Immature natural killer cell (primary cell): ENCODE measurements at places on chromosomes 16 and 17.
A peak's percentile ranks its signal among the peaks of the same experiment; 100 is the strongest.

DNA sequence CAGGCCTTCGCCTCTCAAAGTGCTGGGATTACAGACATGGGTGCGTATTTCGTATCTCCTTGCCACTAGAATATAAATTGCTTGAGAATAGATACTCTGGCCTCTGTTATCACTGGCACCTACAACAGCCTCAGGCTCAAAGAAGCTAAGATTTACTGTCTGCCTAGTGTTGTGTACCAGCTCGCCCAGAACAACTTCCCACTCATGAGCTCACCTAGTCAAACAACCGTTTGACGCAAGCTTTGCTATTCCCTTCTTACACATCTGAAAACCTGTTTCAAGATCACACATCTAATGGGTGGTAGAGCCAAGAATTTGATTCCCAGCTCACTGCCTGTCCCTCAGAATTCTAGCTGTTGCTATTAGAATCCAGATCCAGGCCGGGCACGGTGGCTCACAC, 24.4 kb downstream of the MIS12 start:
- no peak for DNase-seq

DNA sequence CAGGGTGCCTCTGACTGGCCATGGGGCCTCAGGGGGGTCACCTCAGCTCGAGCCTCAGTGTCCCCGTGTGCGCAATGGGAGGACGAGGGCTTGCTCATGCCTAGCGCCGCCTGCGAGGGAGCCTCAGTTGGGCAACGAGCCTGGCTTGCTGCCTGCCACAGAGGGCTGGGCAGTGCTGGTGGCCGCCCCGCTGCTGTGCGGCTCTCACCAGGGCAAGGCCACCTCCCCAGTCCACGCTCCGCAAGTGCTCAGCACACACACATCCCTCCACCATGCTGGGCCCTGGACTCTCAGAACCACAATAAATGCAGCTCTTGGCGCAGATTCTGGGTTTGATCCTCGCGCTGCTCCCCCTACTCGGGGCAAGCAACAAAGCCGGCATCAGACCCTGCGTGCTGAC, 76.2 kb downstream of the ENGASE start:
- no peak for DNase-seq

DNA sequence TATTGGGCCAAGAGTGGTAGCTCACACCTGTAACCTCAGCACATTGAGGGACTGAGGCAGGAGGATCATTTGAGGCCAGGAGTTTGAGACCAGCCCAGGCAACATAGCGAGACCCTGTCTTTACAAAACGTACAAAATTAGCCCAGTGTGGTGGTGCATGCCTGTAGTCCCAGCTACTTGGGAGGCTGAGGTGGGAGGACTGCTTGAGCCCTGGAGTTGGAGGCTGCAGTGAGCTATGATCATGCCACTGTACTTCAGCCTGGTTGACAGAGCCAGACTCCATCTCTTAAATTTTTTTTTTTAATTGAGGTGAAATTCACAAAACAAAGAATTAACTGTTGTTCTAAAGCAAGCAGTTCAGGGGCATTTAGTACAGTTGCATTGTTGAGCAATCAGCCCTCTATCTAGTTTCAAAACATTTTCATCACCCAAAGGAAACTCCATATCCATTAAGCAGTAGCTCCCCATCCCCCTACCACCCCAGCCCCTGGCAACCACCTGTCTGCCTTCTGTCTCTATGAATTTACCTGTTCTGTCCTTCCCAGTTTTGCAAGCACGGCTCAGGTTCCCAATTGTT, 15.6 kb downstream of the SNX29 start:
- DNase-seq: no peak

- no peak for DNase-seq
Measured at GRCh38 chr16:21161211-21161610, 2.7 kb downstream of the LDAF1 start.

- DNase-seq: no peak
Measured at GRCh38 chr16:3012246-3012645, 477 bp upstream of the CLDN9 start.

DNA sequence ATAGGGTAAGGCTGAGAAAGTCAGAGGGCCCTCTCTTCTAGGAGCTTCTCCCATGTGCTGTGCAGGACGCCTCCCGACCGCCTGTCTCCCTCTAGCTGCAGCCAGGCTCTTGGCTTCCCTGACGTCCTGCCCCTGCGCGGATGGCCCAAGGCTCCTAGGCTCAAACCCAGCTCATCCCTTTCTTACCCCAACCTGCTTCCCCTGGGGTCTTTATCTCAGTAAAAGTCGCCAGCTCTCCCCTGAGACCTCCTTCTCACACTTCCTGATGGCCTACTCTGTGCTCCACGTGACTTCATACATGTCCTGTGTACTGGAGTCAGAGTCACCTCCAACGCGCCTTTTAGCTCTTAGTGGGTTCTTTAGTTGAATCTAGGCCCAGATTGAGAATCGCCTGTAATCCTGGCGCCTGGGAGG, 1.1 kb upstream of the ZNF747 start:
- DNase-seq: peak; percentile 39

GRCh38 chr17:73711184-73711583, 66.9 kb upstream of the SDK2 start:
- no peak for DNase-seq
